ENCODE measurements at places on chromosomes 12 and 14.

DNA sequence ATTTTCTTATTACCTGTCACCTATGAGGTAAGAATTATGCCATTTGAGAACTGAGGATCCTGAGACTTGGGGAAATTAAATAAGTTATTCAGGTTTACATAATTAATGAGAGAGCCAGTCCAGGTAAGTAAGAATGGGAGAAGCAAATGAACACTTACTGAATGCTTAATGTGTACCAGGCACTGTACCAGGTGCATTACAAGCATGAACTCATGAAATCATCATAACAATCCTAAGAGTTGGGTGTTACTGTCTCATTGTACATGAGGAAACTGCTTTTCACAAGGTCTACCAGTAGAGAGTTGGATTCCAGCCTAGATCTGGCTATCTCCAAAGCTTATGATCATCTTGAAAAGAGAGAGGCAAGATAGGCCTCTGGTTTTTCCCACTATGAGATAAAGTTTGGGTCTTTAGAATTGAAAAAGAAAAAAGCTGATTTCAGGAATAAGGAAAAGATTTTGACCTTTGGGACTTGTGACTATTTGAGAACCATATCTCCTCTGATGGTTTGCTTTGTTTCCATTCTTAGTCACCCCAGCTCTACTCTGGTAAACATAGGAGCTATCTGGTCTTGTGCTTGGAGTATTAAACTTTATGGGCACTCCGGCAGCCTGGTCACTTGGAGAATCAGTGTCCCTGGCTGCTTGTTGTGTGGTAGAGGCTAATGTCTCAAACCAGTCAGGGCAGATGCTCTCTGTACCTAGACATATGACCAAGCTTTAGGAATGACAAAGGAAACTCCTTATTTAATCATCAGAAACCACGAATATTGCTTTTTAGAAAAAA is 48.0 kb downstream of the PTHLH start:
- no peak for DNase-seq

DNA sequence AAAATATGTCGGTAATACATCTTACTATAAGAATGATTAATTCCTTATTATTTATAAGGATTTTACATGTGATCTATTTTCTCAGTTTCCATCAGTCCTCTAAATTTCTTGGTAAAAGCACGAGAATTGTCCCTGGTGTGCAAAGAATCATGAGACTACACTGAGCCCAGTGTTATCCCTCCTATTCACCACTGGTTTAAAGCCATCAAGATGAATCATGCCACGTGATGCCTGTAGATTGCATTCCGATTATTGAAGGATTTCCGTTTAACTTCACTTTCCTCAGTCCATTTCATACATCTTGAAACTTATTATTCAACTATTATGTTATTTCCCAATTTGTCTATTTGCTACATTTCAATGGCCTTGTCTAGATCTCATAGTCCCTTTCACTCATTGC is 601.9 kb downstream of the GALC start:
- no peak for DNase-seq

- DNase-seq, result no peak
Measured at GRCh38 chr12:64931981-64932380, 107.5 kb downstream of the TBC1D30 start.

- DNase-seq, result no peak
Measured at GRCh38 chr14:68459480-68460136, 333.3 kb downstream of the ZFP36L1 start.

GRCh38 chr12:103571286-103571685 is 15.8 kb upstream of the STAB2 start:
- no peak for DNase-seq

DNA sequence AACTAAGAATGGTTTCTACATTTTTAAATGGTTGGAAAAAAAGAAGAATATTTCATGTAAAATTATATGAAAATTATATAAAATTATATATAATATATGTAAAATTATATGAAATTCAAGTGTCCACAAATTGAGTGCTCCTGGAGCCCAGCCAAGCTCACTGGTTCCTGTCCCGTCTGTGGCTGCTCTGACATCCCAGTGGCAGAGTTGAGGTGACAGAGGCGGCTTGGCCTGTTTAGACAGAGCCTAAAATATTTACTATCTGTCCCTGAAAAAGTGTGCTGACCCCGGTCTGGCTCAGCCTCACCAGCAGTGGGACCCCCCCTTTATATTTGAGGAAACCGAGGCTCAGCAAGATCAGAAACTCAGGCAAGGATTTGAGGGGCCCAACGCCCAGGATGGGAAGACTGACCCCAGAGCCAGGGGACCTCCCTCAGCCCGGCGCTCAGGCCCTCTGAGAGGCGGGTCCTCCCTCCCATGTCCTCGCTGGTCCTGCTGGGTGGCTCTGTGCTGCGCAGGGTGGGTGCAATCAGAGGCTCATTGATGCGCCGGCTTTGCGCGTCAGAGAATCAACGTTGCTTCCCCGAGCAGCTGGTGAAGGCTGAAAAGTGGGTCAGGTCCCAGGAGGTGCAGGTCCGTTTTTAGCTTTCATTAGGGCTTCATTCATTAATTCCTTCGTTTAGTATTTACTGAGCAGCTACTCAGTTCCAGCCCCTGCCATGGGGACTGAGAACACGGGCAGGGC is 21.5 kb upstream of the BEGAIN start:
- DNase-seq, result no peak

DNA sequence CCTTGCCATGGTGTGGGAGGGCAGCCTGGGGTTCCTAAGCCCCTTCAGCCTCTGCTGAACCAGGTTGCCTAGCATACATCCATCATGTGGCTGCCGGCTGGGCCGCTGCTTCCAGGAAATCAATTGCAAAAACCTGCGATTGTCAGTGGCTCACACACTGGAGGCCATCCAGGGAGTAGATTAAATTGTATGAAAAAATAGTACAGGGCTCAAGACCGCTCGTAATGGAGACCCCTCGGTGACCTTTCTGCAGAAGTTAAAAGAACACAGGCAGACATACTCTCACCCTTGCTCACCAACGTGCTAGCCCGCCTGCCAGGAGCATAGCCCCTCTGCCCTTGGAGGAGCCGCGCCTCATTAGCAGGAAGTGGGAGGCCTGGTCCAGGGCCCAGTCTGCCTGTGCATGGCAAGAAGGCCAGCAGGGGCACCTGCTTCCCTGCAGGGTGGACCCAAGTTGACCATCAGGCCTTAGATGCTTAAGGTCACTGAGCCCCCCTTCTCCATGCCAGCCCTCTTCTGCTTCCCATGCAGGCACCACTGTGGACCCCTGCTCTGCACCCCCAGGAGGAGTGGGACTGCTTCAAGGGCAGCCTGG is 31.4 kb upstream of the CIPC start:
- DNase-seq, result no peak

DNA sequence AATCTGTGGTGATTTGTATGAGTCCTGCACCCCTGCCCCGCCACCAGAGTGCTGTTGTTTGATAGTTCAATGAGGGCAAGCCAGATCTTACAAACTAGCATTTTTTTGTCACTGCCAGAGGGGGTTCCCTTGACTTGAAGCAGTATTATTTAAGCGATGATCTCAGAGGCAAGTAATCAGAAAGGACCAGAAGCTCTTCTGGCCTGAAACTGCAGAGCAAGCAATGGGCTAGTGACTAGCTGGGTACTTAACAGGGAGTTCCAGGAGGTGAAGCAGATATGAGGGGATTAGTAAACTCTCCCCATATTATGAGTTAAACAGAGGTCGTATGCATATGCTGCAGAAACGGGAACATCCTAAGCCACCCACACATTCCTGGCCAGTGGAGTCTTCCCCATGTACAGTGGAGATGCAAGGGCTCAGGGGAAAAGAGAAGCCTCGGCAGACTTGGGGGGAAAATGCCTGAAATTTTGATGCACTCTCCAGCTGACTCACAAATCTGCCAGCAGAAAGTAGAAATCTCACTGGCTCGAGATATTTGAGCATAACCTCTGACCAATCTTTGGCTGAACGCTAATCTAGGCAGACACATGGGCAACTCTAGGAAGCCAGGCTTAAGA is 8.3 kb upstream of the CRACR2A start:
- no peak for DNase-seq

- DNase-seq, result no peak
Measured at GRCh38 chr14:27305441-27305945, 707.7 kb upstream of the NOVA1 start.

- no peak for DNase-seq
Measured at GRCh38 chr14:35551081-35551480, 17.1 kb downstream of the INSM2 start.

DNA sequence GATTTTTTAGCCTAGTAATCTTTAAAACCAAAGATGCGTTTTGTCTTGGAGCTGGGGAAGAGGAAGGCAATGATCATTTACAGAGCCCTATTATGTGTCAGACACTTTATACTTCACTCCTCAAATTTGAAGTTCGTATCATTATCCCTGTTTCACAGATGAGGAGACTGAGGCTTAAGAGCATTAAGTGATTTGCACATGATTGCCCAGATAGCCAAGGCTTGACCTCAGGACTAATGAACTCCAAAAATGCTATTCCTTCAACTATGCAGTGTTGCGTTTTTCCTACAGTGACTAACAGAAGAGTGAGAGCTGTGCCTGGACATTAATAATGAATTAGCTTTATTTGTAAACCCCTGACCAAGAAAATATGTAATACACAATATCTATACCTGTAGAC is 136.8 kb upstream of the EEA1 start:
- no peak for DNase-seq

GRCh38 chr12:62748941-62749468 is 185.9 kb downstream of the PPM1H start:
- no peak for DNase-seq

DNA sequence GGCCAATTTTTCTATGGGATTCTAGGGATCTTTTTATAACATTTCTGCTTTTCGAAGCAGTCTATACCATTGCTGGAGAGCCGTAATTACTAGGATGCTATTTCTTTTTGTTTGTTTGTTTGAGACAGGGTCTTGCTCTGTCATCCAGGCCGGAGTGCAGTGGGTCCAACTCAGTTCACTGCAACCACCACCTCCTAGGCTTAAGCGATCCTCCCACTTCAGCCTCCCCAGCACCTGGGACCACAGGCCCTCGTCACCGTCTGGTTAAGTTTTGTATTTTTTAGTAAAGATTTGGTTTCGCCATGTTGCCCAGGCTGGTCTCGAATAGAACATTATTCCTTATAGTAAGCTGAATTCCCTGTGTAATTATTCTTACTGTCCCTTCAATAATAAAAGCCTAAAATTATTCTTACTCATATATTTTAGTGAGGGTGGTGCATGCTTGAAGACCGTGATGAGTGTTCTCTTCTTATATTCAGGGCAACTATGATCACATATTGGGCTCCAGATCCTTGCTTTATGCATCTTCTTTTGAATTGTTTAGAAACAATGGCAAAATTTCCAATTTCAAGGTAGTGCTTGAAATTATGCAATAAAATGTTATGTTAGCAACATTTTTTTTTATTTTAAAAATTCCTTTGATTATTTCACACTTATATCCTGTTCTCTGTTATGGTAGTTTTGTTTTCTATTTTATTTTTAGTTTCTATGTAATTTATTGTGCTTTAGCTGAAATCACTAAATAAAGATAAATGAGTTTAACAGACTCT is 66.2 kb downstream of the CRADD start:
- DNase-seq, result no peak

- DNase-seq, result no peak
Measured at GRCh38 chr14:96904201-96904600, 107.0 kb downstream of the VRK1 start.

- no peak for DNase-seq
Measured at GRCh38 chr12:75666126-75666938, 154.9 kb upstream of the KRR1 start.

DNA sequence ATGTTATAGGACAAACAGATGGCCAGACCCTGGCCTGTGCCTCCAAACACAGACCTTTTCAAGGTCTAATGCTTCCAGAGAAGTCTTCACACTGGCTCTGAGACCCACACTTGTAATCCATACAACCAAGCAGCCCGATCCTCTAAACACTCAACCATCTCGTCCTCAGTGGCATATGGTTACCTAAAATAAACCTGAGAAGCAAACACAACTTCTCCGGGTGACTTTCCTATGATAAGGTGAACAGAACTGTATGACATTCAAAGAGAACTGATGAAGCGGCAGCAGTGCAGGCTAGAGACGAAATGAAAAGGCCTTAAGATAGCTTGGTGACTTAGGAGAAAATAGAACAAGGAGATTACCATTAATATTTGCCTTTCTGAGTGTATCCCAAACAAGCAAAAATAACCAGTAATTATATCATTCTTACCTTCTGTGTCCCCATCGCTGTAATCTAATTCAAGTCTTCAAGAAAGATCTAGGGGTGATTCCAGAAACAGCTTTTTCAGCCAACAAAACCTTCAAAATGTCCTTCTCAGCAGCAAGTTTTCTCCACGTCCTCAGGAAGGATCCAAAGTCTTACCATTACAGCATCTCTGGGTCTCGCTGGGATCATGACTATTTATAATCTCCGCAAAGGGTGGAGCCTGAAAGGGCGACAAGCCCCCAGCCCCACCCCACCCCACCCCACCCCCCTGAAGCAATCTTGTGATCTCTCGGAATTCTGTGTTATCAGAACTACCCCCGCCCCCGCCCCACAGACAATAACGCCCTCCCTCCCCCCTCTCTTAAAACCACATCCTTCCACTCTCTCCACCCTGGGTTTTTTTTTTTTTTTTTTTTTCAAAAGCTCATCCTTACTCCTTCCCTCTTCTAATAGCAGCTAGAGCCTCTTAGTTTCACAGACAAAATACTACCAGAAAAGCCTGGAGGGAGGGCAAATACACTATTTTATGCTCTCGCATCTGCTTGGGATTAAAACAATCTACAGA is at the start of gene SLC2A3:
Gene SLC2A3 (minus strand): TSS at position 598 of the 992 bp plus-strand sequence. CDS start 153 bp downstream, at position 445.
- peak; percentile 76 for DNase-seq

DNA sequence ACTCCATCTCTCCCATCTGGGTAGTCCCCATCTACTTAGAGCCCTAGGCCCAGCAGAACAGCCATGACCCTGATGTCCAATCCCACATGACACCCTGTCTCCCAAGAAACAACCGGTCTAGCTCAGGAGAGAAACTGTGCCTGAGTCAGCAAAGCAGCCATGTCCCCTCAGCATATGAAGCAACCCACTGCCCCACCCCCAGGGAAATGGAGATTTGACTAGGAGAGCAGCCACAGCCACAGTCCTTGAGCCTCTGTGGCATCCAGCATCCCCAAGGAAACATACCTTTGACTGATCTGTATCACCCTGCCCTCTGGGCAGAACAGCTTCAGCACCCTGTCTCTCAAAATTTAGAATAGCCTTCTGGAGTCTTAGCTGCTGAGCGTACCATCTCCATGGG is 641.9 kb upstream of the FBXO33 start:
- DNase-seq, result no peak

- DNase-seq, result no peak
Measured at GRCh38 chr12:49895773-49896172, 7.9 kb downstream of the FAIM2 start.

DNA sequence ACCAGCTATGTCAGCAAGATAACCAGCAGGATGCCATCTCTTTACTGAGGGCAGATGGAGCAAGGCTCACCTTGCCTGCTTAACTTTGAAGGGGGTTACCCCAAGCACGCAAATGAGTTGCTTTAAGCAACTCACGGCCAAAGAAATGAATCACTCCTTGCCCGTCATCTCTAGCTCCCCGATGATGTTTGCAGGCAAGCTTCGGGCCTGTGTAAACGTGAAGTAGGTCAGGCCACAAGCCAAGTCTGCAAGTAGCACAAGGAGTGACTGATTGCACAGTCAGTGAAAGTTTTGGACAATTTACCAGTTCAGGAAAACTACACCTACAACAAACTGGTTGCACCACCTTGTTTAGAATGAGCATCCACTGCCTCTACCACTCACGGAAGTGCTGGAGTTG is 699.7 kb upstream of the TBX3 start:
- DNase-seq, result no peak

GRCh38 chr12:49827051-49827400 is 1.2 kb downstream of the NCKAP5L start:
- no peak for DNase-seq

GRCh38 chr12:107035733-107036132 is 48.8 kb upstream of the MTERF2 start:
- DNase-seq, result no peak

- DNase-seq, result no peak
Measured at GRCh38 chr14:23512156-23512555, 39.4 kb downstream of the ZFHX2 start.

Data from T-helper 1 cell (primary cell).